ENCODE measurements at places on chromosomes 5 and 9. TPM values are rescaled to one million over a fixed set of nuclear protein-coding genes. Genes with fewer than 3 reads are reported as not detected.
A peak's percentile ranks its signal among the peaks of the same experiment; 100 is the strongest.

- no peak overlapping the region for H3K27ac ChIP-seq
- H3K4me3 ChIP-seq = no peak overlapping the region
- H3K27me3 ChIP-seq = no peaks in the 10 kb centered on the region
- no peaks in the 10 kb centered on the region for H3K36me3 ChIP-seq
- peak; percentile 68 for DNase-seq
Observed at GRCh38 chr9:76255781-76256455, 138.3 kb downstream of the RFK start.

The OMD gene
- total RNA-seq = 2.4 TPM

DNA sequence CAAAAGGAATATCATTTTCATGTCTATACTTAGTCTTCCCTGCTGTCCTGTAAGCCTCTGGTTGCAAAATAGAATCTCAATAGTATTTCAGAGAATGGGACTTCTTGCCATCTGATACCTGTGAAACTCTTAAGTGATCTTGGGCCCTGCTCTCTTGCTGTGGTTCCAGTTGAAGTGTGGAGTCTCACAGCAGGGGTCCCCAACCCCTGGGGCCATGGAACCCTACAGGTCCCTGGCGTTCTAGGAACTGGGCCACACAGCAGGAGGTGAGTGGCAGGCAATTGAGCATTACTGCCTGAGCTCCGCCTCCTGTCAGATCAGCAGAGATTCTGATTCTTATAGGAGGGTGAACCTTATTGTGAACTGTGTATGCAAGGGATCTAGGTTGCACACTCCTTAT, 65.9 kb downstream of the ZSWIM6 start:
- no peak overlapping the region for H3K4me3 ChIP-seq
- no peak for DNase-seq
- no peaks in the 10 kb centered on the region for H3K36me3 ChIP-seq
- H3K4me1 ChIP-seq = peaks cover 23% of the 10 kb centered on the region
- H3K27ac ChIP-seq = no peak overlapping the region

- H3K27ac ChIP-seq = no peak overlapping the region
- no peaks in the 10 kb centered on the region for H3K36me3 ChIP-seq
- no peaks in the 10 kb centered on the region for H3K4me1 ChIP-seq
- H3K4me3 ChIP-seq = no peak overlapping the region
- DNase-seq = no peak
Observed at GRCh38 chr5:167639273-167639672, 652.2 kb upstream of the WWC1 start.

DNA sequence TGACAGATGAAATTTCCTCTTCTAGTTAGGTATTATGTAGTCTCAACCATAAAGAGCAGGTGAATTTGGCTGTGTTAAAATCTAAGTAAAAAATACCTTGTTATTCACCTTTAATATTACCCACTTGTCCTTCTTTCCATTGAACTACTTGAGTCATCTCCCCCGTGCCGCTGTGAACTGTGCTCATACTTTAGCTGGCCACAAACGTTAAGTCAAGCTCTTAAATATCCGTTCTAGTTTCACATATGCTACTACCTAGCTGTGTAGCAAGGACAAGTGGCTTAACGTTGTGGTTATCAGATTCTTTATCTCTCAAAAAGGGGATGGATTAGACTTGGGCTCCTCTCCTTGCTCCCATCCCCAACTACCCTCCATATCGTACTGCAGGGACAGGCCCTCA, 110.4 kb downstream of the EFNA5 start:
- no peak for DNase-seq
- H3K27me3 ChIP-seq = no peaks in the 10 kb centered on the region
- no peak overlapping the region for H3K4me3 ChIP-seq
- H3K4me1 ChIP-seq = no peaks in the 10 kb centered on the region
- H3K27ac ChIP-seq = no peak overlapping the region

The SLC4A9 gene
- total RNA-seq = not detected

DNA sequence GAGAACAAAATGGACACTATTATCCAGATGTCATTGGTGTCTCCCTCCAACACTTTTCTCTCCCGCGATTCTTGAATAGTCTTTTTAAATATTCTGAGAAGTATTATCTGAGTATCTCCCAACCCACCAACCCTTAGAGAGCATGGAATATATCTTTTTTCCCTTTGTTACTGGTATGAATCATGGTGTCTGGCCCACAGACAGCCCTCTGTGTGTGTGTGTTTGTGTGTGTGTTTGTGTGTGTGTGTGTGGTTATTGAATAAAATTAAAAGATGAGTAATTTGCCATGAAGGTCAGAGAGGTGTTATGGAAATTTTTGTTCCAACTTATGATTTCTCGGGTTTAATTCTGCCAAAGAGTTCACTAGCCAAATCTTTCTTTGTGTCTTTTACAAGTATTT, 47.7 kb downstream of the CAMK4 start:
- no peaks in the 10 kb centered on the region for H3K4me1 ChIP-seq
- no peak for DNase-seq
- no peaks in the 10 kb centered on the region for H3K27me3 ChIP-seq
- H3K36me3 ChIP-seq = no peaks in the 10 kb centered on the region
- H3K4me3 ChIP-seq = no peak overlapping the region

DNA sequence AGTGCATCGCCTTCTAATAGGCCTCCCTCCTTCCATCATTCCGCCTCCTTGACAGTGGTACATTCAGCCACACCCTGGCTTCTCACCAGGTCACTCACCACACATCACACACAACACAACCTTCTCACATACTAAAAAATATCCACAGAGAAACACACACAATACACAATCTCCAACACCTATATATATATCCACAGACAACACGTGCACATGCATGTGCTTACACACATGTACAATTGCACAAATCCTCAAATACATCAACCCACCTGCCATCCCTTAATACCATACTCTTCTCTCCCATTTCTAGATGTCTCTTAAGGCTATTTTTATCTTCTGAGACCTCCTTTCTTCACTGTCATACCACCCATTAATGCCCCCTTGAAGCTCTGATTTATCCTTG, 57.6 kb downstream of the PPP2R2B start:
- H3K27ac ChIP-seq = no peak overlapping the region
- H3K36me3 ChIP-seq = no peaks in the 10 kb centered on the region
- no peaks in the 10 kb centered on the region for H3K27me3 ChIP-seq
- no peaks in the 10 kb centered on the region for H3K4me1 ChIP-seq
